Activated CD4-positive, alpha-beta T cell treated with anti-CD3 and anti-CD28 coated beads for 24 hours (primary cell): ENCODE measurements at places on chromosomes 5 and 9.

GRCh38 chr5:8340739-8341344 is 471.9 kb downstream of the MTRR start:
- DNase-seq = no peak

GRCh38 chr5:141382469-141383294 is at the start of gene PCDHGA7:
TSS of gene PCDHGA7 (plus strand) at chr5:141382742. CDS start at chr5:141382900, 158 bp downstream.
- DNase-seq = no peak

DNA sequence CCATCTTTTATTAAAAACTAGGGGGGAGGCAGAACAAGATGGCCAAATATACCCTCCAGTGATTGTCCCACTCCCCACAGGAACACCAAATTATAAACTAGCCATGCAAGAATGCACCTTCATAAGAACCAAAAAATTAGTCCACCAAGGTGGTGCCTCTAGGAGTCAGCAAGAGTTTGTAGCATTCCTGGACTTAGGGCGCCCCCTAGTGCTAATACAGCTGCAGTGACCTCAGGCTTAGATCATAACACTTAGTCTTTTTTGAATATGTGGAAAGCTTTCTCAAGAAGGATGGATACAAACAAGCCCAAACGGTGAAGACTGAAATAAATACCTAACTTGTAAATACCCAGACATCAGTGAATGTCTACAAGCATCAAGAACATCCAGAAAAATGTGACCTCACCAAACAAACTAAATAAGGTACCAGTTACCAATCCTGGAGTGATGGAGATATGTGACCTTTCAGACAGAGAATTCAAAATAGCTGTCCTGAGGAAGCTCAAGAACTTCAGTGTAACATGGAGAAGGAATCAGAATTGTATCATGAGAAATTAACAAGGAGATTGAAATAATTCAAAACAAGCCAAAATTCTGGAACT is 19.3 kb downstream of the PPIP5K2 start:
- peak; percentile 75 for DNase-seq

GRCh38 chr5:149975409-149975808 is 14.9 kb downstream of the SLC26A2 start:
- no peak for DNase-seq

- no peak for DNase-seq
These were observed 24.5 kb upstream of the TOR1B start for GRCh38 chr9:129778469-129778868.

DNA sequence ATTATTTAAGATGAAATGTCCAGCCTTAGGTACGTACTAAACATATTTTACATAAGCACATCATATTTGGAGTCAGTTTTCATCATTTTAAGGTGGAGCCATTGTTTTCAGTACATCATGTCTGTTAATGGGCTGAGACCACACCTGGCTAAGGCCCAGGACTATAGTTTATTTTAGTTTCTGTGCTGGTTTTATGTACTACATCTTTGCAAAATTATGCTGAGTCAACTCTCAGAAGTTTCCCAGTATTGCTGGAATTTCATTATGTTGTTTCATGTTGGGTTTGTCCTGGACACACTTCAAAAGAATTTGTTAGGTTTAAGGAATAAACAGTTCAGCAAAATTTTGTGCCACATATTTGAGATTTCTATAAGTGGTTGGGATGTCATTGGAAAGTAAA is 171.2 kb downstream of the CCDC171 start:
- DNase-seq = no peak

- DNase-seq = no peak
These were observed 27.0 kb upstream of the ZNF622 start for GRCh38 chr5:16492398-16493140.

DNA sequence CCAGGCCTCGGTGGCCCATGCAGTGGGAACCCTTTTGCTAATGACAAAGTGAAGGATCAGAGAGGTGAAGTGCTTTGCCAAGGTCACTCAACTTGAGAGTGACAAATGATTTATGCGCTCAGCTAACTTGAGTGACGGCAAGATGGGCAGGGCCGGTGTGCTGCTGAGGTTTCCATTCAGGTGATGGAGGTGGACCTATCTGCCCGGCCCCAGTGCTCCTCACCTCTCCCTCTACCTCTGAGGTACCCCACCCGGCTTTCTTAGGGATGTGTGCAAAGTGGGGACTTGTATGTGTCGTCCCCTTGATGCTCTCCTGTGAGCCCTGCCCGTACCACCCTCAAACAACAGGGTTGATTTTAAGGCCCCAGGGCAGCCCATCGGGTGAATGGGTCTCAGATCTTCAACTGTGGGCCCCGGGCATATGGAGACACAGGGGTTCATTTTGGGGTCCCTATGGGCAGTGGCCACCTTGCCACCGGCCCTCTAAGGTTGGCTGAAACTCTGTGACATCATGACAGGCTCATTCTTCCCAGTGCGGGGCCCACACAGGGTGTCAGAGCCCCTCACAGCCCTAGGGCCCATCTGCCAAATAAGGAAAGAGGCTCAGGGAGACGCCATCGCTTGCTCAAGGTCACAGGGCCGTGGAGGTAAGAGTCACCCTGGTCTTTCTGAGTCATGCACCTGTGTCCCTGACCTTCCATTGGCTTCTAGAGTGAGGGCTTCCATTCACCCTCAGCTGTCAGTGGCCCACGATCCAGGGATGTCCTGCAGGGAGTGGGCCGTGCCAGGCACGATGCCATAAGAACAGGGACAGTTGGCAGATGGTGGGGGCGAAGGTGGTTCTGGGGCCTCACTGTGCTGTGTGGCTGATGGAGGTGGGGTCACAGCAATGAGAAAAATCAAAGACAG is 170.6 kb upstream of the MVB12B start:
- no peak for DNase-seq

GRCh38 chr5:144583541-144584449 is 413.1 kb downstream of the KCTD16 start:
- no peak for DNase-seq

DNA sequence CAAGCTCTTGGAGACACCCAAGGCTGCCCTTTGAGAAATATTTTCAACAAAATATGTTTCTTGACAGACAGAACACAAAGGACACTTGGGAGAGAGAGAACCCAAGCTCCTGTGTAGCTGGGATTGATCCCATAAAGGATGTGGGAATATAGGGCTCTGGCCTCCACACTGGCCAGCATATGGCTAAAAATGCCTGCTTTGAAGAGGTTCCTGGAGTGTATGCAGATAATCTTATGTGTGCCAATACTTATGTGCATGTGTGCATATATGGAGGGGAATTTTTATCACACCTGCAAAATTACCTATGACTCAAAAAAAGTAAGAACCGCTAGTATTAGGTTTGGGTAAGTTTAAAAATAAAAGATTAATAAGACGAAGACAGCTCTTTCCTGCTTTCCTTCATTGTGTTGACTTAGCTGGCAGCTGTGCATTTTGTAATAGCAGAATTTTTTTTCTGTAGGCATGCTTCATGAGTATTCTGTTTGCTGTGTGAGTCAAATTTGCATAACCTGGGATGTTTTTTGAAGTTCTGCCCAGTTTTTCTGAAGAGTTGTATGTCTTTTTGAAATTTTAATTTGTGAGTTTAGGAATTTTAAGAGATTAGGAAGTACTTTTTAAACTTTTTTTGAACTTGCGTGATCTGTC is 42.6 kb downstream of the HACD4 start:
- no peak for DNase-seq

DNA sequence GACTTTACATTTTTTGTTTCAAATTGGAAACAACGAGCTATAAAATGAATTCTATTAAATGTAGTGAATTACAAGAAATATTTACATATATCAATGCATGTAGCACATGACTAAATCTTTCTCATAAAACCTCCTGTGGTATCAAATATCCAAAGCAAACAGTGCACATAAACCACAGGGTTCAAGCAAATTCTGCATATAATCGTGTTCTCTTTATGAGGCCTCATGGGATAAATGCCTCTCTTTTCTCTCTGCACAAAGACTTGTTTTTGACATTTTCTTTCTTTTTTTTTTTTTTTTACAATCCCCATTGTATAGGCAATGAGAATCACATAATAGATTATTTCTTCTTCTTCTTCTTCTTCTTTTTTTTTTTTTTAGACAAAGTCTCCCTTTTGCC is 1117.2 kb upstream of the DMAC1 start:
- DNase-seq = no peak

DNA sequence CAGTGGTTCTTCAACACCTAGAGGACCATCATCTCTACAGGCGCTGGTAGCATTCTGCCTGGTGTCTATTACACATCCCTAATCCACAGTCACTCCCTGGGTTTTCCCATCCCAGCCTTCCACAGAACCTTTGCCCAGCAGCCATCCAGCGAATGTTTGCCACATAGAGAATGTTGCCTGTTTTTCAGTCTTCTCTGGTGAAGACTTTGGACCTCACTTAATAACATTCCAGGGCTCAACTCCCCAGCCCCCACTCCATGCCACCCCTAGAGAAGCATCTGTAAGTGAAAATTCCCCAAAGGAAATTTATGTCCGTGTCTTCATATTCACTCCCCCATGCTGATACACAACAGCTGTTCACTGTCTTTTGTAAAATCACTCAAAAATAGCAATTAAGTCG is 249.6 kb downstream of the AOPEP start:
- no peak for DNase-seq
